ENCODE measurements at places on chromosomes 6 and 20.

DNA sequence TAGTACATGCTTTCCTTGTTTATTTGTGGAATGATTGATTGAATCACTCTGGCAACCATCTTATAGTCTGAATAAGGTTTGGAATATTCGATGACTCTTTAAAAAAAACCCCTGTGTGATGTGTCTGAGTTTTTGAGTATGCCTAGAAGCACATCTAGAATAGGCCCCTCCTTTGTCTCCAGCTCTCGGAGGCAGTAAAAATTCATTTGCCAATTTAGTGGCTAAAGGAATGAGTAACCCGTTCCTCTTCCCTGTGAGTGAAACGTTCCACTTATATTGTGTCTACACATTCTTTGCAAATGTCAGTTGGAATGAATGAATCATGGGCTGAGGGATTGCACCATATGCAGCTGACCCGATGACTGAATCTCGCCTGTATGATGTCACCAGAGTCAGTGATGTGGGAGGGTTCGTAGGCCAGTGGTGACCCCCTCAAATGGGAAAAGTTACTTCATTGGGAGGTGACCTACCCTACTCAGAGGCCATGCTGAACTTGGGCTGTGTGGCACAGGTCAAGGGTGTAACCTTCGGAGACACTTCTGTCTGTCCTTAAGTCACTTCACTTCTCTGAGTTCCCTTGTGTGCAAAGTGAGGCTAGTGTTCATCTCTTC, 21.6 kb downstream of the MOCS3 start:
- no peak for DNase-seq

GRCh38 chr6:144007478-144008119, 460 bp downstream of the PLAGL1 start:
- no peak for DNase-seq

GRCh38 chr6:170295510-170296422, 4.9 kb upstream of the DLL1 start:
- DNase-seq: no peak

- DNase-seq: no peak
Observed at GRCh38 chr6:88164061-88164460, 2.1 kb downstream of the CNR1 start.

DNA sequence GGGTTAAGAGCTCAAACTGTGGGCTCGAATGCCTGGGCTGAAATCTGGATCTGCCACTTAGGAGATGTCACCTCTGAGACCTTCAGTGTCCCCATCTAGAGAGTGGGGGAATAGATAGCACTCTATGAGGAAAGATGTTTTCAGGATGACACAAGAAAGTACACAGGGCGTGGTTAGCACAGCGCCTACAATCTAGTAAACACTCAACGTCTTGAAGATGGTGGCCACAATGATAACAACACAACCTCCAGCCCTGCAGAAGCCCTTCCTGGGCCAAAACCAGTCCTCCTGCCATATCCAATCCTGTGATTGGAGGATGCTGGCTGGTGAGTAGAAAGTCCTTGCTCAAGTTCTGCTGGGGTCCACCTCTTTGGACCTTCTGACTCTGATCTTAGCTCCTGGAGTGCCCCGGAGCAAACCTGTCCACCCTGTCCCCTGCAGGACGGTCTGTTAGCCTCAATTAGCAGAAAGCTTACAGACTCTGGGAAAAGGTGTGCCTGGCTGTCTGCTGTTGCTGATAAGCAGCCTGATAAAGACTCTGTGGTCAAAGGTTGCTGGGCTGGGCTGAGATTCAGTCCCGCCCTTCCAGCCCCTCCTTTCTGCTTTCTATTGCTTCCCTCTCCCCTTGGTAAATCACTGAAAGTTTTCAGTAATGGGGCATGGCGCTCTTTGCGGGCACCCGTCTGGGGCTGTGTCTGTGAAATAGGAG, 8.2 kb downstream of the EDN3 start:
- DNase-seq: no peak

DNA sequence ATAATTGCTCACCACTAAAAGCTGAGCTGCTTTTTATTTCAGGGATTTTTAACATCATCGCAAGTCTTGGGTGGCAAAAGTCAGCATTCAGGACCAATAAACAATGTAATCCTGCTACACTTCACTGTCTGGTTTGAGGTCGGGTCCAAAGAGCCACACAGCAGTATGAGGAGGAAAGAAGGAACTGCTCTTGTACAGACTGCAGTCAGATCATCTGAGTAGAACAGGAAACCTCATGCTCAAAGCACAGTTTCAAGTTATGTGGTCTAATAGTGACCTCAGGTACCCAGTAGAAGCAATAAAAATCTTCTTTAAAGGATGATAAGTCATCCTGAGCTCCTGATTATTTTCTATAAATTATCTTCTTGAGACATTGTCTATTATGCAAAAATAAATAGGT, 211.4 kb downstream of the FUT9 start:
- DNase-seq: no peak

- DNase-seq: no peak
Observed at GRCh38 chr6:18585032-18585573, 198.0 kb downstream of the RNF144B start.

DNA sequence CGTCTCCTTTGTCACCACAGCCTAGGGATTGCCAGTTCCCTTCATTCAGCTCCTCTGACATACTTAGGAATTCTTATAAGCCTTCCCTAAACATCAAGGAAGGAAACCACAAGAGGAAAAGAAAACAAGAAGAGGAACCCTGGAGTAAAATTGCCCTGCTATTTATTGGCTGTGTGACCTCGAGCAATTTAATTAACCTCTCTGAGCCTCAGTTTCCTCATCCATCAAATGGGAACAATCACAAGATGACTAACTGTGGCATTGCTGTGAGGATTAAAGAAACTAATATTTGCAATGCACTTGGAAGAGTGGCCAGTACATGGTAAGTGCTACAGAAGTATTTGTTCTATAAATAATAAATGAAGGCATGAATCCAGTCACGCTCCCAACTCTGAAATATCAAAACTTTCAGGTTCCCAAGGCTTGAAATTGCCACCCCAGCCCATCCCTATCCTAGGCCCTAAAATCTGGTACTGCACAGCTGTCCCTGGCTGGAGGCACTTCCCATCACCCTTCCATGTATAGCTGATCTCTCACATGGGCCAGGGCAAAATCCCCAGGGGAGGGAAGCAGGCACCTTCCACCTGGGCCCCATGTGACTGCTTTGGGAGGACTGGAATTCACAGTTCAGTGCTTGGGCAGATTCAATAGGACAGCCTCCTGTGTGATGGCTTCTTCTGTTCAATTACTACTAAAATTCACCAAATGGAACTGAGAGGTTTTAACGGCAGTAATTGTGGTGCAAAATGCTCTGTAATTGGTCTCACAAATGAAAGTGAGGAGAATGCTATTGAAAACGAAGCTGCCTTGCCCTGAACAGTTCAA, 78.0 kb upstream of the MAFB start:
- no peak for DNase-seq

DNA sequence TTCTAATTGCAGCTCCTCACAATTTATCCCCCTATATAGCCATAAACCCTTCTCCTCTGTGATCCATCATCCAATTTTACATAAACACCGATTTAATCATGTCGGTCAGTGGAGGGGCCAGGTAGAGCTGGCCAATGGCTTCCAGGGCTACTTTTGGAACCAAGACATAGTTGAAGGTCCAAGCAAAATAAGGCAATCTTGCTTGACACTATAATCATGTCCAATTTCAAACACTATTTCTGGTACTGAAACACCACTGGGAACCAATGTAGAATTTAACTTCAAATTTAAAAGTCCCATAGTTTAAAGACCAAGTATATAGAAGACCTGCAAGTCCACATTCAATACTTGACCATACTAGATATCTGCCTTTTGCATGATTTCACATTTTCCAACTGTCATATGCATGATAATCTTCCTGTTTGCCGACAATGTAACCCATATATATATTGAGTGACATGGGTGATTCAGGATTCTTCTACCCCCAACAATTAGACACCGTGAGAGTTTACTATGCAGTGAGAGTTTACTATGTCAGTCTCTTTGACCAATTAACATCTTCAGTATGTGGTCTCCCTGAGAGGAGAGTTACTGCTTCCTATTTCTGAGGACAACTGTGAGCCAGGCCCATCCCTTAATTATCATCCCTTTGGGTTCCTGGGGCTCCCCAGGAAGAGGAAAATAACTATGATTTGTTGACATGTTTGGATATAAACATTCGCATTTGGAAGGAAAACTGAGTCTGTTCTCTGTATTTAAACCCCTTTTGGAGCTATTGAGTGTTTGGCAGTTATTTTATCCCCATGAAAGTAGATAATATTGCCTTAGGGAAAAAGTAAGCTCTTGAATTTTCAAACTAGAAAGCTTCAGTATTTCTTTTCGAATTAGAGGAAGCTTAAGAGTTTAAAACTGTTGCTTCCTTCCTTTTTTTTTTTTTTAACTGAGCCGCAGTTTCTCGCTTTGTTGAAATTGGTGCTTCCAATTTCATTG, 31.8 kb downstream of the SAMD3 start:
- DNase-seq: no peak

- DNase-seq: no peak
Observed at GRCh38 chr6:3630258-3630835, 121.2 kb downstream of the PXDC1 start.

DNA sequence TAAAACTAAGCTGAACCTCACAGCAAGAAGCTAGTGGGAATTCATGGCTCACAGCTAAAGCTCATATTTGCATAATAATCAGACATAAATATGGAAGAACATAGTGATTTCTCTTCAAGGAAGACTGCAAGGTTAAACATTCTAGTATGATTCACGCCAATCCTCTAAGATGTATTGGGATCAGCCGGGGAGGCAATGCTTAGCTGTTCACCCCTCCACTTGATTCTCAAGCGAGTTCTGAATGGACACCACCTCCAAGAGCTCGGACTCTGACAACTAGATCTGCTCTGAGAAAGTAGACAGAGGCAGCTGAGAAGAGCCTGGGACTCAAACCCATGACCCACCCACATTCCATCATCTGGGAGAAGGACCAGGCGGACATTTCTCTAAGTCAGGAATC, 118.4 kb upstream of the EDN1 start:
- no peak for DNase-seq

GRCh38 chr6:101231606-101232235, 161.8 kb upstream of the GRIK2 start:
- no peak for DNase-seq

DNA sequence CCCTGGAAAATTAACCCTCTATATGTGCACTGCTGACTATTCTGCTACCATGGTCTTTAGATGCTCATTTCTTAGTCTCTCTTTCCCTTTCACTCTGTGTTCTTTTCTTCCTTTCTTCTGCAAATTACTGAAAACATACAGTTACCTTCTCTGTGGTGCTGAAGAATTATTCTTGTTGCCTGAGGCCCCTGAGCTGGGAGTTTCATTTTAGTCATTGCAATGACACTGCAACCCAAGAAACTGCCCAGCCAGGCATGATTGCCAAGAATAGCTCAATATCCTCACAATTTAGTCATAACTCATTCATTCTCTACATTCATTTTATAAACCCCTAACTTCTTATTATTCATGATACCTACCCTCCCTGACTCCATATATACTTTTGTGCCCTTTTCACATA, 245.8 kb upstream of the RAB32 start:
- no peak for DNase-seq

DNA sequence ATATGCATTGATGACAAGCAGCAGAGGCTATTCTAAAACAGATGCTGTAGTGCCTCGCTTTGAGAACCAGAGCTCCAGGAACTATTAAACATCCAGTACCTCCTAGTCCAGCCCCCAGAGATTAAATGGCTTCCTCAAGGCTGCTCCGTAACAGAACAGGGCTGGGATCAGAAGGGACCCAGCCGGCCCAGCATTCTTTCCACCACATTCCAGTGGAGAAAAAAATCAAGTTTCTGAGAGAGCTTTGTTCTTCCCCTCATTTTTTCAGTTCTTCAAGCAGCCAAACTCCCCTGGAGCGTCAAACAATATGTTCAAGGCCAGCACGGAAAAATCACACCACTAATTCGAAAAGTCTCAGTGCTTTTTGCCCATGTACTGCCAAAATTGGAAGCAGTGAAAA, 5.8 kb upstream of the STMND1 start:
- no peak for DNase-seq

- no peak for DNase-seq
Observed at GRCh38 chr6:136641166-136641565, 90.9 kb upstream of the MAP7 start.

GRCh38 chr20:7174554-7174953, 407.1 kb downstream of the BMP2 start:
- DNase-seq: no peak

- no peak for DNase-seq
Observed at GRCh38 chr20:55159230-55159629, 683.8 kb downstream of the DOK5 start.

GRCh38 chr6:79783670-79784394, 152.7 kb downstream of the SH3BGRL2 start:
- no peak for DNase-seq

DNA sequence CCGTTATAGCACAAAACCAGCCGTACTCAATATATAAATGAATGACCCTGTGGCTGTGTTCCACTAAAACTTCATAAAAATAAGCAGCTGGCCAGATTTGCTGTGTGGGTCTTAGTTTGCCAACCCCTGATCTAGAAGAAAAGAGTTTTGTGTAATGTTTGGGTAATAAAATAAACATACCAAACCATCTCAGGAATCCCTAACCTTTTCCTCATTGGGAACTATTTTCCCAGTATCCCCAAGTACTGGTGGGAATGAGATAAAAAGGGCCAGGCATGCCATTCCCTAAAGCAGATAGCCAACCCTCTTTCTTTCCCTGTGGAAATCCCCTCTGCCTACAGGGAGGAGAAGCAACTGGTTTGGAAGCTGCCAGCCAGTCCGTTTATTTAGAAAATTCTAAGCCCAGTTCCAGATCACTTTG, 169.1 kb upstream of the AKAP12 start:
- no peak for DNase-seq

DNA sequence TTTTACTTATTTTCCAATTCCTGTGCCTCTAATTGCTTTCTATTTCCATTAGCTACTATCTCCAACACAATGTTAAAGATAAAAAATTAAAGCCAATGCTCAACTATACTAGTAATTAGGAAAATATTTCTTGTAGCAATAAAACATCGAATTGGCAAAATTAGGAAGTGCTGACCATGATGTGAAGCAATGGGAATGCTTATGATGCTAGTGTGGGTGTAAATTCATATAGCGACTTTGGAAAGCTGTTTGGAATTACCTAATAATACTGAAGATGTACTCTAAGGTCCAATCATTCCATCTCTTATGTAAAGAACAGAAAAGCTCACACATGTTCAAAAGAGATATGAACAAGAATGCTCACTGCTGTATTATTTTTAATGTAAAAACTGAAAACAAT, 78.2 kb downstream of the UBE3D start:
- no peak for DNase-seq

GRCh38 chr6:39666706-39667489, 58.3 kb downstream of the KIF6 start:
- DNase-seq: no peak

- DNase-seq: no peak
Observed at GRCh38 chr6:136809091-136809860, 13.1 kb upstream of the PEX7 start.

GRCh38 chr20:36860811-36861624, 14.9 kb upstream of the TLDC2 start:
- DNase-seq: no peak

DNA sequence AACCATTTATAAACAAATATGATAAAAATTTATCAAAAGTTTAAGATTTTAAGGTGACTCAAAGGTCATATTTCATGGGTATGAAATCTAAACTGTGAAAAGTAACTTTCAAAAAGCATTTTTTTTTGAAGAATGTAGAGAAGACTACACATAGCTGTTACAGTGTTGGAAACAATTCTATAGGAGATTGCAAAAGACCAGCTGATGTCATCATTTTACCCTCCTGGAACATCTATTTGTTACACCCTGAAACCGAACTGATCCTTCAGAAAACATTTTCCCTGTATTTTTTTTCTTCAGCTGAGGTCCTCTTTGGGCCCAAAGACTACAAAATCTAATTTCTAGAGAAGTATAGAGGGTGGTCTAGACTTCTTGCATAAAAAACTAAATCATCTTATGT, 297.5 kb upstream of the FERMT1 start:
- DNase-seq: no peak
